ENCODE measurements at places on chromosomes 12 and 14.
A peak's percentile ranks its signal among the peaks of the same experiment; 100 is the strongest.

DNA sequence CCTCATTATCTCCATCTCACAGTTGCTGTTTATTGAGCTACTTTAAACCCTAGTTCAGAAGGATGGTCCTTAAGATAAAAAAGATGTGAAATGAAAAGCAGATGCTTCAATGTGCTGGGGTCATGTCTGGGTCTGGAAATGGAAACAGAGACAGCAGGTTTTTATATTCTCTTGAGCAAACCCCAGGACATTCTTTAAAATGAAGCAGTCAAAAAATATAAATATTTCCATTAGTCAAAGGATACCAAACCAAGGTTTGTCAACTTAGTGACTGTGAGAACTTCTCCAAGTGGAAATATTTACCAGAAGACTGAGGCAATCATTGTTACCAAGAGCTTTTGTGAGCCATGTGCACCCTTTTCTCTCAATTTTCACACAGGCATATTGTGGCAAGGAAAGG is 102.5 kb upstream of the DIO2 start:
- no peak for DNase-seq

- no peak for DNase-seq
Observed at GRCh38 chr12:124098101-124098757, 125.2 kb downstream of the ZNF664 start.

- peak; percentile 73 for DNase-seq
Observed at GRCh38 chr12:123150275-123150743, 581 bp downstream of the PITPNM2 start.

DNA sequence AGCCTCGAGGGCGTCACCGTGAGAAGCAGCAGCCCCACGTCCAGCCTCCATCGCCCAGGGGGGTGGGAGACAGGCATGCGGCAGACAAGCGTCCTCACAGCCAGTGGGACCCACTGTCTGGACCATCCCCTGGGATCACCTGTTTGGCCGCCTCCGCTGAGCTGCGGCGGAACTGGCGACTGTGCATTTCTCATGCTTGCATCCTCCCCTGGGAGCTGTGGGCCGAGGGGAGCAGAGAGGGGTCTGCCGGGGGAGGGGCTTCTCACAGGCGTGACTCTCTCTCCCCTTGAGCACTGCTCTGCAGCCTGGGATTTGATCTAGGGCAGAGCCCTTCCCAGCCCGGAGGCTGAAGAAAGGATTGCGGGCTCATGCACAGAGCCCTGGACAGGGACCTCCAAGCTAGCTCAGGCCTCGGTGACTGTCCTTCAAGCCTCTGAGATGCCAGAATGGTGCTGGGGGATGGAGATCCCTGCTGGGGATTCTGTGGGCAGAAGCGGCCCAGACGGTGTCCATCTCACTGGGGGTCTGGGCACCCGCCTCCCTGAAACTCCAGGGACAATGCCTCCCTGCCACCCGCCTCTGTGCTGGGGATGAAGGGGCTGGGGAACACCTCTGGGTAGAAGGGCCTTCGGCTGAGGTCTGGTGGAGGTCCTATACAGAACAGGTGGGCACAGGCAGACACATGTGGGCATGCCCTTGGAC is 61.1 kb downstream of the PRIMA1 start:
- no peak for DNase-seq

DNA sequence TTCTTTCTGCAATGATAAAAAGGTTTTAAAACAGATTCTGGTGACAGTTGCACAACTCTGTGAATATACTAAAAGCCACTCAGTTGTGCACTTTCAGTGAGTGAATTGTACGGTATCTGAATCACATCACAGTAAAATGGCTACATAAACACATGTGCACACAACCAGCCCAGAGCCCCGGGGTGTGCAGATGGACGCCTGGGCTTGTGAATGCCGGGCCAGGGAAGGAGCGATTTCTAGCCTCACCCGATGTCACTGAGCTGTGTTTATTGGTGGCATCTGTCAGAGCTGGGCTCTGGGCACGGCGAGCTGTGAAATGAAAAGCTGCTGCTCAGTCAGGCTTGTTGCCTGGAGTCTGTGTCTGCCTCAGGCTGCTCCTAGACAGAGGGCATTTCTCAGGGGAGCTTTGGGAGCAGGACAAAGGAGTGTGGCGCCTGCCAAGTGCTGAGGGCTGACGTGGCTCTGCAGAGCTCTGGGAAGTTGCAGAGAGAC is 25.9 kb downstream of the RHOF start:
- DNase-seq: no peak

GRCh38 chr14:99685596-99685995 is 1.5 kb downstream of the CYP46A1 start:
- no peak for DNase-seq

GRCh38 chr12:26614011-26614616 is 218.9 kb downstream of the ITPR2 start:
- DNase-seq: peak; percentile 62

- DNase-seq: peak; percentile 97
Observed at GRCh38 chr12:124914392-124915238, at the start of gene UBC. UBC (minus strand) TSS chr12:124914650; CDS start chr12:124913771, 879 bp downstream.

- DNase-seq: peak; percentile 56
Observed at GRCh38 chr12:64611341-64612284, 1.3 kb downstream of the RASSF3 start.

DNA sequence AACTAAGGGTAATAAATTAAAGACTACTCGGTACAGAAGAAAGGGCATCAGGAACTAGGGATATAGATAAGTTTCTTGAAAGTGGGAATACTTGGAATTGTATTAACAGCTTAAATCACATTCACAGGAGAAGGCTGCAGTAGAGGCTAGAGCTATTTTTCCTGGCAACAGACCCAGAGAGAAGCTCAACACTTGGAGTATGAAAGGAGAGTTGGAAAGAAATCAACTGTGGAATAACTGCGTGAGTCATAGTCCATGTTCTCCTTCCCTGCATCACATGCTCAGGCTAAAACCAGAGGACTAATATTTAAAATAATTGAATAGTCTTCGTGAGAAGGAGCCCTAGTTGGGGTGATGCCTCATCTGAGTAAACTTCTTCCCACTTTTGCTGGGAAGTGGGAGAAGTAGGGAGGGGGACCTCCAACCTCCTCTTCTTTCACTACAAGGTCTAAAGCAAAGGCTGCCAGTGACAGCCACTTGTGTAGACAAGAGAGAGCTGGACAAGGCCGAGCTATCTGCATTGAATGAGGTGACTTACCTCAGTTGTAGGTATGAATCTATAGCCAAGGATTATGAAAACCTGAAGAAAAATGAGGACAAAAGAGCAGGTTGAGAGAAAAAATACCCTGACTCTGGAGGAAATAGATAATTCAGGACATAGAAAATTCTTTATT is 32.7 kb downstream of the DYRK2 start:
- DNase-seq: no peak

GRCh38 chr12:46212108-46212982 is 56.5 kb downstream of the SLC38A1 start:
- DNase-seq: no peak

GRCh38 chr14:22471545-22472121 is 117.4 kb downstream of the DAD1 start:
- DNase-seq: peak; percentile 66

DNA sequence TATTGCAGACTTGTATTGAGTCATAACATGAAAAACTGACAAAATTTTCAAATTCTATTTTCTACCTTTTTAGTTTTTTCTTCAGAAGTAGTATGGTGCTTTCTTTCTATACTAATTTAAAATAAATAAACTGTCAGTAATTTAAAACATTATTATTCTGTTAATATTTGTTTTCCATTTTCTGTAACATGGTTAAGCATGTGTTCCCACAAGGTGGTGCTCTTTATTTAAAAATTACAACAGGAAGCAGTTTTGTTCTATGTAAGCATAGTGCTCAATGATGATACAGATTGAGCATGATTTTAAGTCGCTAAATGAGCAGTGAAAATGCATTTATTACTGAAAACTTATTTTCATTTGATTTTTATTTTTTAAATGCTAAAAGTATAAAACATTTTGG is 114.6 kb downstream of the PPFIA2 start:
- DNase-seq: no peak

DNA sequence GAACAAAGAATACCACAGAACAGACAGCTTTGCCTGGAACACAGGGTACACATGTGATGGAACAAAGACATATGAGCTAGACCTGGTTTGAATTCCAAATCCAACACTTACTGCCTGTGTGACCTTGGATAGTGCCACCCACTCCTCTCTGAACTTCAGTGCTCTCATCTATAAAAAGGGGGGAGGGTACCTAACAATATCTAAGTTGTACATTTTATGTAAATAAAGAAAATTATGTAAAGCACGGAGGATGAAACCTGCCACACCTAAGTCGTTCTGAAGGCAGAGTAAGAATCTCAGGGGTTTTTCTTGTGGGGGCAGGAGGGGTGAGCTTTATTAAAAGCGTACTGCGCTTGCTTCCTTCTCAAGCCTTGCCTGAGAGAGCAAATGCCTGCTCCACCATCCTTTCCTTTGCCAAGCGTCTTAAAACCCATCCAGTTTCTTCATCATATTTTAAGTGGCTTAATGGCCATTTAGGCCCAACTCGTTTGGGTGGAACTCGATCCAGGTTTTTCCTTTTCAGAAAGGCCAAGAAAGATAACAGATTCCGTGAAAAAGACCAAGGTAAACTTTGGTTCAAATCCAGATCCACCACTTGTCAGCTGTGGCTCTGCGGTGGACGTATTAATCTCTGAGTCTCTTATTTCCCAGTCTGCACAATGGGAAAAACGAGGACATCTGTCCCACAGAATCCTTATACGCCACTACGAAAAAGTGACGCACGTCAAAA is 946 bp downstream of the DDX24 start:
- no peak for DNase-seq

DNA sequence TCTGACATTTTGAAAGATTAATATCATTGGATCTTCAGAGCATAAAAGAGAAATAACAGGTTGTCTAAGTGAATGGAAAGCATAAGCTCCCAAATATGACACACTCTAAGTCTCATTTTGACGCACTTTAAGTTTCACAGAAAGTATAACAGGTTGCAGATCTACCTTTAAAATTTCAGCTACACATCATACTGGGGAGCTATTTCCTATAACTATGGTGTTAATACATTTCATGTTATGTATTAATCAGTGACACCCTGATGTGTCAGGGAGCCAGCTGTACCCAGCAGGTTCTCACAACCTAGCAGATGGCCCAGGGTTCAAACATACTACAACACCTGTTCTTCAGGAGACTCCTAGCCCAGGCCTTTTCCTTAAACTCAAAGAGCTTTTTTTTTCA is 31.1 kb upstream of the TMX1 start:
- no peak for DNase-seq

DNA sequence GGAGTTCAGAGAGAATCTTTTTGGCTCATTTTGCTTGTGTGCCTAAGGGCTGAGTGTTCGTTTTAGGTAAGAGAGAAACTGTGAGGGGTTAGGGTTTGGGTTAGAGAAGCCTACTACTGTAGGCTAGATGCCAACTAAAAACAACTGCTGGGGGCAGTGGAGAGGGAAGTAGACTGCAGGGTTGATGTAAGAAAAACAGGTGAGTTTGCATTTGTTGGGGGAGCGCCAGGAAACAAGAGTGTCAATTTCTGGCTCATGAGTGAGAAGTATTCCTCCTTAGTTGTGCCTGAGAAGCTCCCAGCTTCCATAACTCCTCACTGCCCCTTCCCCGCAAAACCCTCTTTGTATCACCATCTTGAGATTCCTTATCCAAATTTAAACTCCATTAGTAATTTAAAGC is 92.3 kb downstream of the DERA start:
- DNase-seq: no peak

DNA sequence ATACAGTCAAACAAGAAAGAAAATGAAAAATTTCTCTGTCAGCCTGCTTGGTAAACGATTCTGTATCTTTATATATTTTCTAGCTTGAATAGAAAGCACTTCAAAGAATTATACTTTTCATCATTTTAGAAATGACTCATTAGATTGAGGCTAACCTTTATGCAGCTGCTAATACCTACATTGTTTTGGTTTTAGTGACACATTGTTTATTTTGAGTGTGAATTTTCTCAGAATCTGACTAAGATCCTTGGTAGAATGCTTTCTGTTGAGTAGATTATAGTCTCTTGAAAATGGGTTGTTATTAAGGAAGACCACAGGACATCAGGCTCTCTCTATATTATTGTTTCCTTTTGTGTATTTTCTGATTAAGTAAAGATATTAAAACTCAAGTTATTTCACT is at the start of gene PMCH:
Gene PMCH (minus strand): TSS at position 45 of the 400 bp plus-strand sequence. CDS start 63 bp downstream, outside the sequence.
- DNase-seq: no peak

DNA sequence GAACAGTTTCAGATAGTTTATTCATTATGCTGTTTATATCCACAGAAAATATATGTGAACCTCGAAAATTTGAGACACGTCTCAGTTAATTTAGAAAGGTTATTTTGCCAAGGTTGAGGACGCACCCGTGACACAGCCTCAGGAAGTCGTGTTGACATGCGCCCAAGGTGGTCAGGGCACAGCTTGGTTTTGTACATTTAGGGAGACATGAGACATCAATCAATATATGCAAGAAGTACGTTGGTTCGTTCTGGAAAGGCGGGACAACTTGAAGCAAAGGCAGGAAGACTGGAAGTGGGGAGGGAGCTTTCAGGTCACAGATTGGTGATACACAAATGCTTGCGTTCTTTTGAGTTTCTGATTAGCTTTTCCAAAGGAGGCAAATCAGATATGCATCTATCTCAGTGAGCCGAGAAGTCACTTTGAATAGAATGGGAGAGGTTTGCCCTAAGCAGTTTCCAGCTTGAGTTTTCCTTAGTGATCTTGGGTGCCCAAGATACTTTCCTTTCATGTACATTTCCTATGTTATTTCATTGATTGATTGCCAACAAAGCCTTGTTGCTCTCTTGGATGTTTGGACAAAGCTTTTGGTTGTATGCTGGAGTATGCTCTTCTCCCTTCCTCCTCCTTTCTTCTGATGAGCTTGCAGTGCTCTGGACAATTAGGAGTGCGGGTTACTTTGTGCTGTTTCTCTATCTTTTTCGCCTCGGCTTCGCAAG is 3.2 kb downstream of the SNAPC1 start:
- no peak for DNase-seq

GRCh38 chr12:47742253-47742825 is 16.3 kb downstream of the RAPGEF3 start:
- DNase-seq: no peak

DNA sequence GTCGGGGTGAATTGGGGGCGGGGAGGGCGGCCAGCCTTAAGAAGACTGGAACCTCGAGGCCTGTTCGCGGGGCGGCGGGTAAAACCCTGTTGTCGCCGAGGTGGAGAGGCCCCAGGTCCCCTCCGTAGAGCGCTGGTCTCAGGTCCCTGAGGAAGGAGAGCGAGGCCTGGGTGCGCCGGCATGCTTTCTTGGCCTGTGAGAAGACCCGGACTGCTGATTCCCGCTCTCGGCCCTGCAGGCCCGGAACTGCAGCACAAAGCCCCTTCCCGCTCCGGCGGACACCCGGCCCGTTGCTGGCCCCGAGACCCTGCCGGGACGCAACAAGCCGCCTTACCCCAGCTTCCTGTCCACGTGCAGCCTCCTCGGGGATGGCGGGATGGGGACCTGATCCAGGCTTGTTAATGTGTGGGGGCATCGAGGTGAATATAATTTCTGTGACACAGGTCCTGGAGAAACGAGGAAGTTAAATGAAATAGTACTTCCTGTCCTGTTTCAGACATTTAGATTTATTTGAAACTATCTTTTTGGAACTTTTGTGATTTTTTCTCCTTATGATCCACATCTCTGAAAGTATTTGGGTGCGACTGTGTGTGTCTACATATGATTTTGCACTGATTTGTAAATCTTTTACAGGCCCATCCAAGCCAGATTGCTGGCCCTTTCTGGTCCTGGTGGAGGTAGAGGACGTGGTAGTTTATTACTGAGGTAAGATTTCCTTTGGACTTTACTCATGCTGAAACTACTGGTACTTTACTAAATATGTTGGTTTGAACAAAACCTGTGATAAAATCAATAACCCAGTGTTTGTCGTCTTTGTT is 600 bp downstream of the PNN start:
- DNase-seq: no peak
